ENCODE measurements at places on chromosomes 6 and 20.
A peak's percentile ranks its signal among the peaks of the same experiment; 100 is the strongest.

GRCh38 chr6:97443408-97444080 is 160.5 kb upstream of the MMS22L start:
- no peak for DNase-seq

GRCh38 chr6:72936766-72937559 is 288.3 kb downstream of the KHDC1L start:
- no peak for DNase-seq

- peak; percentile 34 for DNase-seq
Observed at GRCh38 chr20:19850198-19850533, 92.1 kb downstream of the RIN2 start.

- DNase-seq = no peak
Observed at GRCh38 chr6:48567016-48567415, 456.0 kb upstream of the PTCHD4 start.

DNA sequence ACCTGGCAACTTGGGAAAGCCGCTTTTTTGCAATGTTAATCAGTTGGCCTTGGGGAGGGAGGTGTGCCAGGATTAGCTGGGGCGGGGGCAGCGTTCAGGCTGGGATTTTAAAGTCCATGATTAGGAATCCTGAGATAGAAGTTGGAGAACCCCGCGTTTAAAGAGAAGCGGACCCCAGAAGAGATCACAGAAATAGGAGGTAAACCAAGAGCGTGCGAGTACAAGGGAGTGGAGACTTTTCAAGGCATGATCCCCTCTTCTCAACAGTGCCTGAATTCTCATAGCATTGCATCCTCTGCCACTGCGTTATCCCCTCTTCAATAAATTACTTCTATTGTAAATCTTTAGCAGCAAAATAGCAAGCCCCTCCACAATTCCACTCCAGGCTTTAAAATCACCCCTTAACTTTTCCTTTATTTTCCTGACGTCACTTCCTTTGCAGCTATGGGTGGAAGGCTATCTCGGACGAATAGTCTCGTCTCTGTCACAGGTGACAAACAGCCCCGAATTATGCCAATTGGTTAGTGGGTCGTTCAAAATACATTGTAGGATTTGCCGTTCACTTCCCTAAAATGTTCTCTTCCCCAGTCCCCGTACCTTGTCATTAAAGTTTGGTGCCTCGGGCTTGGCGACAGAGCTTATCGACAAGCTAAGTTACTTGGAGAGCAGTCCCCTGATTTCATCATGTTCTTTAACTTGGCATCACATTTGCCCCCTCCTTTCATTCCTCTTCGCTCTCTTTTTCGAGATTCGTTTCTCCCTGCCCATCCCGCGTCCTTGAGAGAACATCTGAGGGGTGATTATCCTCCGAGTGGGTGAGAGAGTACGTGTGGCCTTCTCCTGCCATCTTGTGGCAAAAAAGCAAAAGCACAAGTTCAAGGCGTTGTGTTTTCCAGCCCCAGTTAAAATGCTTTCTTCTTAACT is 17.1 kb downstream of the OR2B2 start:
- DNase-seq = peak; percentile 16

- DNase-seq = no peak
Observed at GRCh38 chr20:42212391-42212790, 594.2 kb upstream of the CHD6 start.

DNA sequence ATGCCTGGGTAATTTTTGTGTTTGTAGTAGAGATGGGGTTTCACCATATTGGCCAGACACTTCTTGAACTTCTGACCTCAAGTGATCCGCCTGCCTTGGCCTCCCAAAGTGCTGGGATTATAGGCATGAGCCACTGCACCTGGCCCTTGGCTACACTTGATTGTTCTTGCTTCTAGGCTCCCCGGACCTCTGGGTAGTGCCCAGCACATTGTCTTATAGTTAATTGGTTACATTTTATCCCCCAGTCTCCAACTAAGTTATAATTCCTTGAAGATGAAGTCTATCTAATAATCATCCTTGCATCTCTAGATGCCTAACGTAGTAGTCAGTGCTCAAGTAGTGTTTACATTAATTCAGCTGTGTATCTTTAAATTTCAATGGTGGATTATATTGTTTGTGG is 11.8 kb downstream of the SMPDL3A start:
- no peak for DNase-seq

DNA sequence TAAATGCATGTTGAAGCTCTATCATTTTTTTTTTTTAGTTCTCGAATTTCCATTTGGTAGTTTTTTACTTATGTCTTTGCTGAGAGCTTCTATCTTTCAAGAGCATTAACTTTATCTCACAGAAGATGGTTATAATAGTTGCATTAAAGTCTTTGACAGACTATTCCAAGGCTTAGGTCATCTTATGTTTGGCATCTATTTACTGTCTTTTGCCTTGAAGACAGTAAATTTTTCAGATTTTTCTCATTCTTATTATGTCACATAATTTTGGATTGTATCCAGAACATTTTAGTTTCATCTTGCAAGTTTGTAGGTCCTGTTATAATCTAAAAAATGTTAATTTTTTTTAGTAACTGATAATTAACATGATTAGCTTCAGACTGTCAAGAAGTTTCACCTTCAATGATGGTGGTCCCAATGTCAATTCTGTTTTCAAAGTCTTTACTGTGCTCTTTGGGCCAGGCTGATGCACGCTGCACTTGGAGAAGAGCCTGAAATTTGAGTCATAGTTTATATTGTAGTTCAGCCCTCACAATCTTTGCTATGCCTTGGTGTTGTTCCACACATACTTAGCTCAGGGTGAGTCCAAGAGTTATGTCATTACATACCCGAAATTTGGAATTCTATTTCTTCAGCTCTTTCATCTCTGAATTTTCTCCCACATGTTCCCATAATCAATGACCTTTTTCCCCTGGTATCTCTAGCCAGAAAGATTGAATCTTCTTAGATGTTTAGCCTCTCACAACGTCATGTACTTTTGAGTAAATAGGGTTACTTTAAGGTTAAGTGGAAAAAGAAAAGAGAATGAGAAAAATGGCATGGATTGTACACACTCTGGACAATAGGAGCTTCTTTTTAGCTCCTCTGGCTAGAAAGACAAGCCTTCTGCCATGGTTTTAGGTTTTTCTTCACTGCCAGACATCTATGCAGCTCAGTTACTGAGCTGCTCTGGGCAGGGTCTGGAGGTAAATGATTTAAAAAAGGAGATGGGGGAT is 110.3 kb upstream of the BTBD3 start:
- DNase-seq = no peak

Data from caudate nucleus (tissue), 63 donors.